ENCODE measurements at places on chromosomes 7 and 10. TPM values are rescaled to one million over a fixed set of nuclear protein-coding genes. Genes with fewer than 3 reads are reported as not detected.
A peak's percentile ranks its signal among the peaks of the same experiment; 100 is the strongest.

GRCh38 chr7:16684935-16685334 lies 39.0 kb downstream of the BZW2 start:
- H3K36me3 ChIP-seq, result peaks cover 26% of the 10 kb centered on the region
- no peak overlapping the region for H3K4me3 ChIP-seq
- H3K4me1 ChIP-seq, result no peaks in the 10 kb centered on the region

- H3K4me3 ChIP-seq, result no peak overlapping the region
- H3K4me1 ChIP-seq, result no peaks in the 10 kb centered on the region
- H3K36me3 ChIP-seq, result no peaks in the 10 kb centered on the region
- no peak overlapping the region for H3K27ac ChIP-seq
- no peaks in the 10 kb centered on the region for H3K27me3 ChIP-seq
- DNase-seq, result no peak
These were observed 18.8 kb upstream of the MINDY3 start for GRCh38 chr10:15879058-15879457.

DNA sequence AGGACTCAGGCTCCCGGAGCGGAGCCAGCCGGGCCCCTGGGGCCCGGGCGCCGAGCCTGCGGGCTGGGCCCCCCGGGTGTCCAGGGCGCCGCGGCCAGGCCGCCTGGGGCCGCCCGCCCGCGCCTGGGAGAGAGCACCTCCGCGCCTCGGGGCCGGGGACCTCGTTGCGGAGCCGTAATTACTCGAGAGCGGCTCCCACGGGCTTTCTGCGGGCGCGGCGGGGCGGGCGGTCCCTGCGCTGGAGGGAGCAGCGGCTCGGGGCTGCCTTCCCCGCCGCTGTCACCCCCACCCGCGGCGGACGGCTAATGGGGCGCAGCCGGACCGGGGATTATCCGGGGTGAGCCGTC lies 1.5 kb downstream of the GNB2 start:
- DNase-seq, result no peak
- peaks cover 47% of the 10 kb centered on the region for H3K4me1 ChIP-seq
- peak overlapping the region; percentile 91 for H3K27ac ChIP-seq
- H3K4me3 ChIP-seq, result peak overlapping the region; percentile 100
- peaks cover 34% of the 10 kb centered on the region for H3K36me3 ChIP-seq

PSTK gene
- 3.5 TPM for polyA plus RNA-seq

- no peaks in the 10 kb centered on the region for H3K36me3 ChIP-seq
- H3K4me1 ChIP-seq, result peaks cover 20% of the 10 kb centered on the region
- peak overlapping the region; percentile 46 for H3K4me3 ChIP-seq
- no peak overlapping the region for H3K27ac ChIP-seq
- no peaks in the 10 kb centered on the region for H3K27me3 ChIP-seq
These were observed 168.0 kb upstream of the AHR start for GRCh38 chr7:17130281-17131059.

GRCh38 chr10:98675902-98676301 lies 229.2 kb upstream of the HPS1 start:
- H3K4me1 ChIP-seq, result no peaks in the 10 kb centered on the region
- H3K4me3 ChIP-seq, result no peak overlapping the region
- DNase-seq, result no peak
- H3K36me3 ChIP-seq, result no peaks in the 10 kb centered on the region

MEOX2 gene
- not detected for polyA plus RNA-seq

ECHS1 gene
- 85.1 TPM for polyA plus RNA-seq

GRCh38 chr7:12119620-12120303 lies 91.3 kb upstream of the TMEM106B start:
- no peak overlapping the region for H3K27ac ChIP-seq
- no peaks in the 10 kb centered on the region for H3K4me1 ChIP-seq
- no peaks in the 10 kb centered on the region for H3K27me3 ChIP-seq
- no peak overlapping the region for H3K4me3 ChIP-seq

DNA sequence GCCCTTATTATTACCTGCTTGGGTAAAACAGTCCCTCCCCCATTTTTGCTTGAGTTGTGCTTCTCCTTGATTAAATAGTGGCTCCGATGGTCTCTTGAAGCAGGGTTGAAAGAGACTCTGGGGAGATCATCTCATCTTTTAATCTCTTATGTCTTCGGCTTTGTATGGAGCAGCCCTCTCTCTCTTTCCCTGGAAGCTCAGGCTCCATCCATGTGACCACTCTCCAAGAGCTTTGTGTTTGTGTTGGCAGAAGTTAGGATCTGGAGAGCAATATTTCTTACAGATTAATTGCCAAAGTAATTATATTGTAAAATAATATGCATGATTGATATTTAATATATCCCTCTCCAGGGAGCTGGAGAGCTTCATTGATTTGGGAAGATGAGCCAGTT lies 76.9 kb downstream of the LRRC4 start:
- peak overlapping the region; percentile 49 for H3K27ac ChIP-seq
- H3K36me3 ChIP-seq, result peaks cover 18% of the 10 kb centered on the region
- DNase-seq, result no peak
- peaks cover 53% of the 10 kb centered on the region for H3K4me1 ChIP-seq

ANKRD30A gene
- polyA plus RNA-seq, result not detected

DNA sequence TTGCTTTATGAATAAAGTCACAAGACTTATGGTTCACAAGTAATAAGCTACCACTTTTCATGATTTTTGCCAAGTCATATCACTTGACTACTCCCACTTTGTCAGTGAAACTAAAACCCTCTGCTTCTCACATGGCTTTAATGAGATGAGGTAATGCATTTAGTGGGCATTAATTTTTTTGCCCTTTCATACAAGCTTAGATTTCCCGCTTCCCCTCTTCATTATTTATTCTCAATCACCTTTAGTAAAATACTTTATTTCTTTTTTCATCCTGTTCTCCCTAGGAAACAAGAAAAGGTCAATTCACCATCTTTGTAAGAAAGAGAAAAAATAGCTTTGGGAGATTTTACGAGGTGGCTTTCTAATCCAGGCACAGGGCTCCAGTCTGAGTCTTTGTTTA lies 109.6 kb upstream of the STARD3NL start:
- DNase-seq, result no peak
- H3K36me3 ChIP-seq, result no peaks in the 10 kb centered on the region
- H3K27ac ChIP-seq, result no peak overlapping the region
- H3K27me3 ChIP-seq, result no peaks in the 10 kb centered on the region
- no peak overlapping the region for H3K4me3 ChIP-seq

CTAGE4 gene
- not detected for polyA plus RNA-seq

DNA sequence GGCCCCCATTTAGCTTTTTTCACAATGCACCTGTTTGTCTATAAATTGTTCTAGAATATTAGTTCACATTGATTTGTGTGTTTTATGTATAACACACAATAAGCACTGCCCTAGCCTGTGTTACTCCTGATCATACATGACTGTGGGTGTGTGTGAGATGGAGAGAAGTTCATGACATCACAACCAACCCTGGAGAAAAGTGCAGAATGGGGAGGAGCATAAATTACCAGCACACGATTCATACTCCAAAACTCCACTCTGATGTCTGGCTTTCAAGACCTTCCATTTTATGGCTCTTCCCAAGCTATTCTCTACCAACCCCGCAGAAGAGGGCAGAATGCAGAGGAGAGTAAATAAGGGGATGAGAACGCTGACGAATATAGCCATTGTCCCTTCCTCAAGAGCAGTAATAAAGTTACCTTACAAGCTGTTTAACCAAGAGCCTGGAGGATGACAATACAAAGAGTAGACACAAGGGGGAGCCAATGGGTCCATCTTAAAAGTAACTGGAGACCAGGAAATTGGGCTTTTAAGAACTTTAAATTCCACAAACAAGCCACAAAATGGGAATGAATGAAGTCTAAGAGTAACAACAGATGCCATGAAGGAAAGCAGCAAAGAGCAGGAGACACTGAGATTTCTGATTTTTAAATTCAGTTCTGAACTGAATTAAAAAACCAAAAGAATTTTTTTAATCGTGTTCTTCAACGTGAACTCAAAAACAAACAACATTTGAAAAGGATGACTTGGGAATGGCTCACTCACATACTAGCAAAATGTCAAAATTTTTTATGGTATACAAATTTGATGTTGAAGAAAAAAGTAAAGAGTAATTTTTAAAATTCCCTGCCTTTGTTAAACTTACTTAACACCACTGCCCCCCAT lies 159.6 kb downstream of the PARD3 start:
- DNase-seq, result peak; percentile 15
- no peaks in the 10 kb centered on the region for H3K27me3 ChIP-seq
- no peaks in the 10 kb centered on the region for H3K36me3 ChIP-seq
- H3K27ac ChIP-seq, result no peak overlapping the region
- no peaks in the 10 kb centered on the region for H3K4me1 ChIP-seq

Measured in CD14-positive monocyte (primary cell).